ENCODE measurements at places on chromosomes 5 and 9.

- DNase-seq = no peak
These were observed 31.8 kb downstream of the NR6A1 start for GRCh38 chr9:124739360-124739759.

- no peak for DNase-seq
These were observed 8.3 kb upstream of the CXXC5 start for GRCh38 chr5:139639619-139640380.

DNA sequence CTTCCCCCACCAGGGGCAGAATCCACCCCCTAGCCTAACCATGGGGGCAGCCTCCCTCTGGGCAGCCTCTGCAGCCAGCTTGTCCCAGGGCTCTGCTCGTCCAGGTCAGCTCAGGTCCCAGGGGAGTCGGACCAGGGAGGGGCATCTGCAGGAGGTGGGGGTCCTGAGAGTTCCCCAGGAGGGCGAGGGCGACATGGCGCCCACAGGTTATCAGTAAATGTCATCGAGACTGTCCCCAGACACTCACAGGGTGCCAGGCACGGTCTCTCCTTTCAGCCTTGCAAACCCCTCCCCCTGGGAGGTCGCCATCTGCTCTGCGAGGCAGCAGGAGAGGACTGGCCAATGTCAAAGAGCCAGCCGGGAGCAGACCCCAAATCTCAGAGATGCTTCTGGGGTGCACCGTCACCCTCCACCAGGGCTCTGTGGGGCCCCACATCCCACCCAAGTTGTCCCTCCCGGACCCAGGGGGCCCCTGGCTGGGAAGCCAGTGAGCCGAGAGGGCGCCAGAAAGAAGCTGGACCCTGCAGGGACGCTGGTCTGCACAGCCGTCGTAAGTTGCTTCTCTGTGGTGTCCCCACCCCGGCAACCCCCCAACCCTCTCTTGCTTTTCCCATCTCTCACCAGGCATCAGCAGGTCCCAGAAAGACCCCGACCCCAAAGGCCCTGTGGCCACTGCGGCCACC is 69.3 kb downstream of the NTNG2 start:
- DNase-seq = no peak

DNA sequence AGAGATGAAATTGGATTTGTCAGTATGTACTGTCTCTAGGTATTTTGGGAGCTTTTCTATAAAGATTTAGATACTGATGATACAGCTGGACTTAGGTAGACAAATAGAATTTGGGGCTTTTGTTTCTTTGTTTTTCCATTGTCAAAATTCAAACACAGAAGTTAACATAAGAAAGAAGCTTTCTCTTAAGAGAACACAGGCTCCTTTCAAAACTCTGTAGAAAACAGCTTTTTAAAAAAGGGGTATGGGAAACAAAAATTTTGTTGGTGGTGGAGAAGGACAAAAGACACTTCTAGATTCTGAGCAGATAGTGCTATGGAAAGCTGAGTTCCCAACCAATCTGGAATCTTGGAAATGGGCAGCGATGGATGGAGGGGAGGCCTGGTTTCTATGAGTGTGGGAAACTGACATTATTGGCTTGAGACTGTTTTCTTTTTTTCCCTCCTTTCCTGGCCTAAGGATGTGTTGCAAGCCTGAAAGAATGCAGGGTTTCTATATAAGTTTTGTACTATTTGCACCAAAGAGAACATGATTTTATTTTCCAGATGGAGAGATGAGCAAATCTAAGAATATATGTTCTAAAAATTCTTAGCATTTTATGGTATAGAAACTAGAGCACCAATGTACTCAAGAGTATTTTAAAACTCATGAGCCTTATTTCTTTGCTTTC is 240.0 kb downstream of the PRR16 start:
- no peak for DNase-seq

GRCh38 chr9:127170652-127171051 is 48.2 kb upstream of the ANGPTL2 start:
- no peak for DNase-seq

GRCh38 chr9:110316261-110317075 is 21.2 kb downstream of the TXNDC8 start:
- DNase-seq = no peak

DNA sequence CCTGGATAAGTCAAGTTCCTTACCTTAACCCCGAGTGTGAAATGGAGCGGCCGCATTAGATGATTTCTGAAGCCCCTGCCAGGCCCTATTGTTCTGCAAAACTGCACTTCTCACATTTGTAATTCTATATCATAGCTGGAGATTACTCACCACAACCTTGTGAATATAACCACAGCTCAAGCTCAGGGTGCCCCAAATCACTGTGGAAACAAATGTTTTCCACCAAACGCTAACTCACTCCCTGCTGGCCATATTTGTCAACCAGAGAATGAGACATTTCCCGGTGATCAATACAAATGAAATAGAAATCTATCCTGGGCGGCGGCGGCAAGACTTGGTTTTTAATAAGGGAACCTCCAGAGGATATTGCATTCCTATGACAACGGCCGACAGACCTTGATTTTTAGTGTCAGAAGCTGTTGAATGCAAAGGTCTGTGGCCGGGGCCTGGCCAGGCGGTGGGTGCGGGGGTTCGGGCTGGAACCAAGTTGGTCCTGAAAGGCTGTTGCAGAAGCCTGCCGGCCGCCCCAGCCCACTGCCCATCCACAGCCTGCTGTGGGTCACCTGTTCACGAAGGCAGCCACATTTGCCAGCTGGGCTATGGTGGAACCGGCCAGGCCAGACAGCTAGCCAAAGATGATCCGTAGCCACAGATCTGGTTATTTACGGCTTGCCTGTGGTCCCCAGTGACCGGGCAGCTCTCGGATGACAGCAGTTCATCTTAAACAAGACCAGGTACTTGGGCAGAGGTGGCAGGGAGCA is 93.9 kb upstream of the LMX1B start:
- DNase-seq = no peak

DNA sequence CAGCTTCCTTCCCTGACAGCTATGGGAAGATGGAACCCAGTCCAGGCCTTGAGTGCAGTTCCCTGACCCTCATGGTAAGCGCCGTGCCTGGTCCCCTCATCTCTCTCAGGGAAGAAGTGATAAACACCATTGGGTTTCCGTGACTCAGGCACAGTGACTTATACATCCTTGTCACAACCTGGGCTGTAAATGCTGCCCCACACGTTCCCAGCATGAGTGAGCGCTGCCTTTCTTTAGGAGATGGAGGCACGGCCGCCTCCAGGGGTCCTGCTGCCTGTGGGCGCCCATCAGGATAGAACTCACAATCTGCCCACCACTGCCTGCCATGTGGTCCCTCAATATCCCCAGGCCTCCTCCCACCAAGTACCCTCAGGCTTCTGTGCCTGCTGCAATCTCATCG is 8.3 kb upstream of the NKD2 start:
- DNase-seq = no peak

- no peak for DNase-seq
These were observed 59.6 kb upstream of the MAN2A1 start for GRCh38 chr5:109630093-109630492.

- DNase-seq = no peak
These were observed 47.1 kb upstream of the RAI14 start for GRCh38 chr5:34608859-34609648.

DNA sequence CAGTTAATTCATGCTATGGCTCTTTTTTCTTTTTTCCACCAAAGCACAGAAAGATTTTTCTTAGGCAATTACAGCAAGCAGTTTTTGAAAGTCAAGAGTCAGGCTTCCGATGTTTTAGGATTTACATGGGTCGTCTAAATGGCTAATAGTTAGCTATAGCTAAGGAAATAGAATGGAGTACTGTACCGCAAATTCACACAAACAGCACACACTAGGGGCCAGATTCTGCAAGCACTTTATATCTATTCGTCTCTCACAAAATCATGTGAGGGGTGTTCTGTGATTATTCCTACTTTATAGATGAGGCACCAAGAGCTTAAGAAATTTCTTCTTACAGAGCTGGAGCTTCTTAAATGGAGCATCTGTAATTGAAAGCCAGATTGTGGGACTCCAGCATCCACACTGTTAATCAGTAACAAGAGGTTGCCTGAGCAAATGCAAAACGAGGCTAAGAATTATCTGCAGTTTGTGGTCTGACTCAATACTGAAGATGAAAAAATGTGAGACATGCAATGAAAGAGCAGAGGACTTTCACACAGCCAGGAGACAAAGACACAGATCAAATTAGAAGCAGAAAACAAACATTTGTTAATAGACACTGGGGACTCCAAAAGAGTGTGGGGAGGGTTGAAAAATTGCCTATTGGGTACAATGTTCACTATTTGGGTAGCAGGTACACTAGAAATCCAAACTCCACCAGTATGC is 62.7 kb upstream of the CTXN3 start:
- no peak for DNase-seq

DNA sequence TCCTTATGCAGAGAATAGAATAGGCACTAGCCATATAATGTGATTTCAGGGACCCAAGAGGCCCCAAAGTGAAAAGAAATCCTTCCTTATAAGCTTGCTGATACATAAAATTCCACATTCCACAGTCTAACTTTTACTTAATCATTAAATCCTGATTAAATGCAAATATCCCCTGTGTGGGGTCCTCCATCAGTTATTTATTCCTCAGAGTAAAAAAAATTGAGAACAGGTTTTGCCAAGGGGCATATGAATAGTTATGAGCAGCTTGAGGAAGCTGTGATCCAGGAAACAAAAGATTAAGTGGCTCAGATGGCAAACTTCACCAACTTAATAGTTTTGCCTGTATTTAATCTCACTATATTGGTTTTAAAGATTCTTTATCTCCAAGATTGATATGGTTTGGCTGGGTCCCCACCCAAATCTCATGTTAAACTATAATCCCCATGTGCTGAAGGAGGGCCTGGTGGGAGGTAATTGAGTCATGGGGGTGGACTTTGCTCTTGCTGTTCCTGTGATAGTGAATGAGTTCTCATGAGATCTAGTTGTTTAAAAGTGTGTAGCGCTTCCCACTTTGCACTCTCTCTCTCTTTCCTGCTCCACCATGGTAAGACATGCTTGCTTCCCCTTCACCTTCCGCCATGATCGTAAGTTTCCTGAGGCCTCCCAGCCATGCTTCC is 324.9 kb downstream of the NPR3 start:
- no peak for DNase-seq

DNA sequence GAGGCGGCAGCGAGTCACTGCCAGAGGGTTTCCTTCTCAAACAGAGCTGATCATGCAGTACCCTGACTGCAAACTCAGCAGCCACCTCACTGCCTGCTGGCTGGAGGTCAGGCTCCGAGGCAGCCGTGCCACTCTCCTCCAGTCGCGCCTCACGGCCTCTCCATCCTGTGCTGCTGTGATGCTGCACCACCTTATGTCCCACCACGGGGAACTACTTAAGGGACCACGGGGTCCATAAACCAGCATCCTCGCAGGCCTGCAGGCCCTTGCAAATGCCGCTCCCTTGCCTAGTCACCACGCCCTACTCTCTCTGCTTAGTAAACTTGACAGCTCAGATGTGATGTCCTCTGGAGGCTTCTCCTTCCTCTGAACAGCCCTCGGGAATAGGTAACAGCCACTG is 99.2 kb downstream of the CRB2 start:
- DNase-seq = no peak

- no peak for DNase-seq
These were observed at the start of gene DMRT3 for GRCh38 chr9:976258-976942. TSS of gene DMRT3 (plus strand) at chr9:976655. CDS start at chr9:977002, 347 bp downstream.

DNA sequence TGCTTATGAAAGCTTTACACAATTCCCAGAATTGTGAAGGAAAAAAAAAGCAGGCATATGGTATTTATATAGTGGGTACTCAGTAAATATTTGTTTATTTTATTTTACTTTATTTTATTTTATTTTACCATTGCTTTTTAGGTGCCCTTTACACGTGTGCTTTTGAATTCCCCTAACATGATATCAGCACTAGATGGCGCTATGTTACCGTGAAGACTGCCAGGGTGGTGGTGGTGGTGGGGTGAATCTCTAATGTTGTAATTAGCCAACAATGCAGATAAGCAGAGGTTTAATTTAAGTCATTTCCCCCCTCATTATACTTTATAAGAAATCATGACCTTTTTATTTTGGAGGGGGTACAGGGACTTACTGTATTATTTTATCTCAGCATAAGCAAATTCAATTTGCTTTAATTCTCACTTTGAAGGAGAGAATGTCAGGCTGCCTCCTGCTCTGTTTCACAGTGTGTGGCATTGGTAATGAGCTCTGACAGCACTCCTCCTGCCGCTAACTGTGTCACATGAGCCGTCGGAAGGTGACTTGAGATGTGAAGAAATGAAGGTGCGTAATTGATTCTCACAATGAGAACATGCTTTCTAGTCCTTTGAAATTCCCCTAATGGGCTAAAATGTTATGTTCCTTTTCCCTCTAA is 165.6 kb downstream of the YTHDC2 start:
- DNase-seq = no peak

DNA sequence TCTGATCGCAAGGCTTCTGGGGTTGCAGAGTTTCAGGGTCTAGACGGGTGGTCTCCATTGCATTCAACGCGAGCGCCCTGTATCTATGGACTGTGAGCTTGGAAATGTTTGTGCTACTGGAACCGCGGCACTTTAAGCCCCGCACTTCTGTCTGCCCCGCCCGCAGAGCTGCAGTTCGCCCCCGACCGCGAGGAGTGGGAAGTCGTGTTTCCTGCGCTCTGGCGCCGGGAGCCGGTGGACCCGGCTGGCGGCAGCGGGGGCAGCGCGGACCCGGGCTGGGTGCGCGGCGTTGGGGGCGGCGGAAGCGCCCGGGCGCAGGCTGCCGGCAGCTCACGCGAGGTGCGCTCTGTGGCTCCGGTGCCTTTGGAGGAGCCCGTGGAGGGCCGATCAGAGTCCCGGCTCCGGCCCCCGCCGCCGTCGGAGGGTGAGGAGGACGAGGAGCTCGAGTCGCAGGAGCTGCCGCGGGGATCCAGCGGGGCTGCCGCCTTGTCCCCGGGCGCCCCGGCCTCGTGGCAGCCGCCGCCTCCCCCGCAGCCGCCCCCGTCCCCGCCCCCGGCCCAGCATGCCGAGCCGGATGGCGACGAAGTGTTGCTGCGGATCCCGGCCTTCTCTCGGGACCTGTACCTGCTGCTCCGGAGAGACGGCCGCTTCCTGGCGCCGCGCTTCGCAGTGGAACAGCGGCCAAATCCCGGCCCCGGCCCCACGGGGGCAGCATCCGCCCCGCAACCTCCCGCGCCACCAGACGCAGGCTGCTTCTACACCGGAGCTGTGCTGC is 1.0 kb downstream of the ADAMTS19 start:
- no peak for DNase-seq

- no peak for DNase-seq
These were observed 339.2 kb downstream of the GLIS3 start for GRCh38 chr9:3960661-3961144.

- no peak for DNase-seq
These were observed 12.8 kb downstream of the SPATA9 start for GRCh38 chr5:95669985-95670384.

DNA sequence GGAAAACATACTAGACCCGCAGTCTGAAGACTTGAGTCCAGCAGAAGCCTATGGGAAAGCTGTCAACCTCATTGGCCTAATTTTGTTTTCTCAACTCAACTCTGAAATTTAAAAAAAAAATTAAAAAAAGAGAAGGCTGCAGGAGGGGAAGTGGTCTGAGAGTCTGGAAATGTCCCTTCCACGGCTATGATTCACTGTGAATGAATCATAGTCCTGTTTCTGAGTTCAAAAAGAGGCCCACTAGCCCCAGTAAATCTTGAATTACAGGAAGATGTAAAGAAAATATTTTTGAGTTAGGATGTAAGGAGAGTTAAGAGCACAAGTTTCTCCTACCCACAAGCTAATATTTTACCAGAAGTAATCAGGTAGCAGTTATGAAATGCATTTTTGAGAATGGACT is 565.5 kb upstream of the DMAC1 start:
- DNase-seq = no peak

GRCh38 chr9:34591248-34591916 is 1.9 kb upstream of the CNTFR start:
- DNase-seq = no peak
